Frontal cortex (tissue), 4 donors: ENCODE measurements at places on chromosomes 16 and 17. TPM values are rescaled to one million over a fixed set of nuclear protein-coding genes. Genes with fewer than 3 reads are reported as not detected.

Gene PRKCA
- 24.9 TPM for total RNA-seq

Gene RASL10B
- 6.9 TPM for total RNA-seq

Gene CIBAR2
- total RNA-seq: 0.41 TPM

Gene LGALS9
- total RNA-seq: 0.41 TPM

Gene DNAH17
- under 0.01 TPM for total RNA-seq

Gene WSCD1
- 22.0 TPM for total RNA-seq

Gene CD79B
- under 0.01 TPM for total RNA-seq

Gene KRT31
- 1.2 TPM for total RNA-seq

Gene SHISA6
- 2.4 TPM for total RNA-seq

Gene CCL8
- not detected for total RNA-seq

Gene AANAT
- total RNA-seq: not detected

Gene CD300LB
- total RNA-seq: not detected

Gene MMD
- 293 TPM for total RNA-seq

Gene DYNLRB2
- total RNA-seq: not detected

Gene KRT33A
- not detected for total RNA-seq

Gene NPIPB8
- total RNA-seq: not detected

Gene C17orf58
- 38.3 TPM for total RNA-seq

Gene C1QTNF8
- not detected for total RNA-seq

Gene KCNG4
- not detected for total RNA-seq

Gene RUNDC3A
- total RNA-seq: 123 TPM

Gene ABCC3
- not detected for total RNA-seq

Gene DCTN5
- total RNA-seq: 75.0 TPM

Gene PRSS27
- 1.6 TPM for total RNA-seq

Gene CDH11
- 313 TPM for total RNA-seq

Gene TTYH2
- total RNA-seq: 14.7 TPM

Gene SOST
- total RNA-seq: not detected

Gene PRR11
- 1.6 TPM for total RNA-seq

Gene LITAFD
- total RNA-seq: not detected
